Activated naive CD8-positive, alpha-beta T cell treated with anti-CD3 and anti-CD28 coated beads, Interleukin-2, amount 10 ng/mL, durations not matched to agents 7 days and 5 days (primary cell): ENCODE measurements at places on chromosomes 1 and 21.

DNA sequence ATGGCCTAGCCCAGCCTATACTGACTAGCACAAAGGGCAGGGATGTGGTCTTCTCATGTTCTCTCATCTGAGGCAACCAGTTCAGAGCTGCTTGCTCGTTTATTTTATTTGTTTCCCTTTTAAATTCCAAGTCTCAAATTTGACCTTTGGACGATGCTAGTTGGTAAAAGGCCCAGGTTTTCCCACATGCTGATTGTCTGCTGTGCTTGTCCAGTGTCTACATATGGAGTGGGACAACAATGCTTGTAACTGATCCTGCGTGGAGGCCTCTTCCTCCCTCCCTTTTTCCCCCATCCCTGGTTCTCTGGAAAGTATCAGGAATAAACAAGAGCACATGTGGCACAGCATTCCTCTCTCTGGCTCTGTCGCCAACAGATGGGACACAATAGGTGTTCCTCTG, 34.0 kb upstream of the BEND5 start:
- DNase-seq, result no peak

- no peak for DNase-seq
These were observed 26.9 kb upstream of the ESRRG start for GRCh38 chr1:216750031-216750627.

DNA sequence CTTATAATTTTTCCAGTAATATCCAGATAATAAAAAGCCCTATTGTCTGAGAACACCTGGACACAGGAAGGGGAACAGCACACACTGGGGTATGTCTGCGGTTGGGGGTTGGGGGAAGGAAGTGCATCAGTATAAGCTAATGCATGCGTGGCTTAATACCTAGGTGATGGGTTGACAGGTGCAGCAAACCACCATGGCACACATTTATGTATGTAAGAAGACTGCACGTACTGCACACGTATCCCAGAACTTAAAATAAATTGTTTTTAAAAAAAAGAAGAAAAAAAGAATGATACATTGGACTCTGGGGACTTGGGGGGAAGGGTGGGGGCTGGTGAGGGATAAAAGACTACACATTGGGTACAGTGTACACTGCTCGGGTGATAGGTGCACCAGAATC, 144.9 kb upstream of the C1orf174 start:
- DNase-seq, result no peak

DNA sequence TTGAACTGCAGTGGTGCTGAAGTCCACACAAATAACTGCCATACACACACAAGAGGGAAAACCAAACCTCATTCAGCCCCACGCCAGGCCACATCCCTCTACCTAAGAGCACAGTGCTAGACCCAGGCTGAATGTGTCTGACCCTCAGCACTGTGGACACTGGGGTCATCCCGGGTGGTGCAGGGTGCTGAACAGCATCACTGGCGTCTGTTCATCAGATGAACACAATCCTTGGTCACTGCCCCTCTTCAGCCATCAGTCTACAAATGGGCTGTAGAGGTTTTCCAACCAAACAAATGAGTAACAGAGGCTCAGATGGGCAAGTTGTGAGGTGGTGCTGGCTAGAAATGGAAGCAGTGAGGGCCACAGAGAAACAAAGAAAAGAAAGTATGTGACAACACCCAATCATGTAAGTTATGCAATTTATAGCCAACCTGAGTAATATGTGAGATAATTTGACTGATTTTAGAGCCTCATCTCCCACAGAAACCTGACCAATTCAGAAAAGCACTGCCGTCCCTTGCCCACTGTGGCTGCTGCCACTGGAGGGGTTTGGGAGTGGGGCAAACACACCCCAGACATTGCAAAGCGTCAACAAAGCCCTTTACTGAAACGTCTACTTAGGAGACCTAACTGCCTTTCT, 27.9 kb downstream of the GNB1 start:
- no peak for DNase-seq

- no peak for DNase-seq
These were observed 90.6 kb upstream of the RALGPS2 start for GRCh38 chr1:178634445-178634844.

DNA sequence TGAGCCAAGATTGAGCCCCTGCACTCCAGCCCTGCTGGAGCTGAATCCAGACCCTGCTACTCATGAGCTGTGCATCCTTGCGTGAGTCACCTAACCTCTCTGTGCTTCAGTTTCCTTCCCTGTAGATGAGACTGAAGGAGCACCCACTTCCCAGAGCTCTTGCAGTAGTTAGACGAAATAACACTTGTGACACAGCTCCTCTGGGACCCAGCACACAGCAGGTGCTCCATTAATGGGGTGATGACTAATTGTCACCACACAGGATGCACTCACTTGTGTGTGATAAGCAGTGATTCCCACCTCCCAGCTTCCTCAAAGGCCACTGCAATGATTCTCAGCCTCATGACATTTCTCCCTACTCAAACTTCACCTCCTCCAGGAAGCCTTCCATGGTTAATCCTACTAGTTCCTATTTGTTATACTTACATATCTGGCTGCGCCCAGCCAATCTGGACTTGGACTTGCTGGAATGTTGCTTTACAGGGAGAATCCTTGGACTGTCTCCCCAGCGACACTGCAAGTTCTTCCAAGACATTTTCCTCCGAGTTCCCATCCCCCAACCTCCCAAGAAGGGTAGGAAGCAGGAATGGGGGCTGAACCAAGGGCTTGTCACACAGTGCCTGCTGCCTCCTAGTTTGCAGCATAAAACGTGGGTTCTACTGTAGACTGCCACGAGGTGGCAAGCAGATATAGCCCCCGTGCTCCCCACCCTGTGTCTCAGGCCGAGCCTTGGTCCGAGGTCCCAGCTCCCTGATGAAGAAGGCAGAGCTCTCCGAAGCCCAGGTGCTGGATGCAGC, 17.2 kb downstream of the DRAXIN start:
- DNase-seq, result no peak

GRCh38 chr1:202616355-202616915, 93.8 kb downstream of the SYT2 start:
- peak; percentile 23 for DNase-seq

- no peak for DNase-seq
These were observed 76.6 kb downstream of the ABCA4 start for GRCh38 chr1:94044290-94044790.

DNA sequence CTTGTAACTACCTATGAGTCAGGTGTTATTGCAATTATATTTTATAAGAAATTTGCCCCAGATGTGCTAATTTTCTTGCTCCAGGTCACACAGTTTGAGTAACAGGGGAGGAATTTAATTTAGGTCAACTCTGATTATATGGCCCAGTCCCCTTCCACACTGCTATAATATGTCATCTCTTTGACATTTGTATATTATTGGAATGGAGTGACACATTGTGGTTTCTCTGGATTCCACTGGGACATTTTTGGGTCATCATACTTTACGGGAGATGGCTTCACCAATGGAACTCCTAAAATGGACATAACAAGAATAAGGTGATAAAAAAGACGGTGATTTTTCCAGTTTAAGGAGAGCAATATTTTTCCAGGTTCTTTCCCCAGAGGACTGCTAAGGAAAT, 191.2 kb downstream of the DISC1 start:
- DNase-seq, result no peak

DNA sequence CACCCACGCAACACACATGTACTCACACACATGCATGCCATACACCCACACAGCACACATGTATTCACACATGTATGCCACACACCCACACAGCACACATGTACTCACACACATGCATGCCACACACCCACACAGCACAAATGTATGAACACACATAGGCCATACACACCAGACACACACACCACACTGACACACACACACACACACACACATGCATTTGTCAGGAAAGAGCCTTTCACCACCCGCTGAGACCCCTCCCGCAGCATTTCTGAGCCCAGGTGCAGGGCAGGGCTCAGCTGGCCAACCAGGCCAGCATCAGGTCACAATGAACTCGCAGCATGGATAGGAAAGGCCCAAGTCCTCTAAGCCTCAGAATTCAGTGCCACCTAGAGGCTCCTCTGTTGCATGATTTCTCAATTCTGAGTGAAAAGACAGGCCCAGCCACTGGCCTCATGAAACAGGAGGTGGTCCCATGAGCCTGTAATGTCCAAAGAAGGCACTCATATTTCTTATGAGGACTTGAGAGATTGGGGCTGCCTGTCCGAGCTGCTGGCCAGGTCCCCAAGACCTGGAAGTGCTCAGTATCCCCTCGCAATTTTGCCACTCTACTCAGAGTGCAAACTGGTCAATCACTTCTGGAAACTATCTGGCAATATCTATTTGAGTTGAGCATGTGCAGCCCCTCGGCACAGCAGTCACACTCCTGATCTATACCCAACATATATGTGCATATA, 57.3 kb downstream of the PSMG1 start:
- no peak for DNase-seq

DNA sequence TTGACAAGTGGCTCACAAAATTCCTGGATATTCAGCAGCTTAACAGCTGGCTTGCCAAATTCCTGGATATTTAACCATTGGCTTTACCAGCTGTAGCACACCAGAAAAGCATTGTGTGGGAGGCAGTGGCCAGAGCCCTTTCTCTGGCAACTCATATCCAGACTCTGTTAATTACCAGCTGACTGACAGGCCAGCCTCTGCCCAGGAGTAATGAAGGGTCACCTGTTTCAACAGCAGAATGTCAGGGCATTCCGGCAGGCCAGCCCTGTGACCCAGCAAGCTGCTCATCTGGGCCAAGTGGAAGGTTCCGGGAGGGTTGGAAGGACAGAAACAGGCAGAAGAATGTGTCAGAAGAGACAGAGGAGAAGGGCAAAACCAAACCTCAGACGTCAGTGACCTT, 35.2 kb upstream of the KIRREL1 start:
- no peak for DNase-seq

DNA sequence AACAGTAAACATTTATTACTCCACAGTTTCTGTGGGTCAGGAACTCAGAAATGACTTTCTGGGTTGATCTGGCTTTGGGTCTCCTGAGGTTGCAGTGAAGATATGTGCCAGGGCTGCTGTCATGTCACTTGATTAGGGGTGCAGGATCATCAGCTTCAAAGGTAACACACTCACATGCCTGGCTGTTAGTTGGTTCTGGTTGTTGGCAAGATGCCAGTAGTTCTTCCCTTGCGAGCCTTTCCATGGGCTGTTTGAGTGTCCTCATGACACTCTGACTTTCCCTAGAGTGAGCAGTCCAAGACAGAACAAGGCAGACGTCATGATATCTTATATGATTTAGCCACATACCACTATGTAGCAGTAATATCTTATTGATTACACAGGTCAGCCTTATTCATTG, 1.8 kb downstream of the SWT1 start:
- DNase-seq, result no peak

GRCh38 chr1:9858293-9859035, 34.7 kb upstream of the CLSTN1 start:
- DNase-seq, result no peak
